ENCODE measurements at places on chromosomes 12 and 14. TPM values are rescaled to one million over a fixed set of nuclear protein-coding genes. Genes with fewer than 3 reads are reported as not detected.
A peak's percentile ranks its signal among the peaks of the same experiment; 100 is the strongest.

GRCh38 chr12:83168751-83169150, 482.0 kb downstream of the TMTC2 start:
- no peak for DNase-seq

DNA sequence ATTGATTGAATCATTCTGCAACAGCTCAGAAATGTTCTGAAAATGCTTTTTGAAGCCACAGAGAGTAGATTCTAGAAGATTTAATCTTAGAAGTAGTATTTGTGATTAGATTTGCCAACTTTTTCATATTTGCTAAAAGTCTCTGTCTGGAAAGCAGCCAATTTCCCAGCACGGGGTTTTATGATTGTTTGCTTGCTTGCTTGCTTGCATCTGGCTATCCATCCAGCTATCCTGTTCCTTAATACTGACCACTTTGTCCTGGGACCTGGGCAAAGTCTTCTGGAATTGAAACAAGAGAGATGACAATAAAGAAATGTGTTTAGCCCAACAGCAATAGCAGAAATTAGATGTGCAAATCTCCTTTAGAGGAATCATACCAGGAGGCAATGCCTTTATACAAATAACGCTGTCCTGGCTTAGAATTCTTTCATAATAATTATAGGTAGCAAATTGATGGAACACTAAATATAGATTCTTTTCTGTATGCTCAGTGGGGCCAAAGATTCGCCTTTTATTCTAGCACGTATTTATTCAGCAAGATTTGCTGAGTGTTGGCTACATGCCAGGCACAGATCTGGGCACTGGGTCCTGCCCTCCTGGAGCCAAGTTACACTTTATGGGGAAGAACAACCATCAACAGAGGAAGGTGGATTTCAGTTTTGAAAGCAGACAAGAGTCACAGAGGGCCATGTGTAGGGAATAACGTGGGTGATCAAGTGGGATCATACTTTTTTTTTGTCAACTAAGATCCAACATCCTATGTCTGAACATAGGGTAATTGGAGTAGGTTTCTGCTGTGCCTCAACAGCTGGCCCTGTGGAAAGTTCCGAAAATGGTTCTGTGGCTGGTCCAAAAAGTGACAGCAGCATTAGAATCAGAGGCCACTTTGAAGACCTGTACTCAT, 25.3 kb downstream of the MYBPC1 start:
- no peak for DNase-seq

DNA sequence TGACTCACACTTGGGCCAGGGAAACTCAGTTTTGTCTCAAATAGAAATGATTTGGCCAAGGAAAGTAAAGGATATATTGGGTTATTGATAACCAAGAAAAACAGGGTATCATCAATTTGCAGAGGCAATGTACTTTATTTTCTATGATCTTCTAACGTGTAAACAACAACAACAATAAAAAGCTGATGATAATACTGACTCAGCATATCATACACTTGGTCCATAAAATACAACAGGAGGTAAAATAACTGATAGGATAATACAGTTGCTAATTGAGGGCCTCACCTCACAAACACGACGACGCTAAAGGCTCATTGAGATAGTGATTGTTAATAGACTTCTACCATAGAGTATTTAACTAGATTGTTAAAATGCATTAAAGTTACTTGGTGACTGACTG, 774.0 kb upstream of the NOVA1 start:
- DNase-seq = no peak

GRCh38 chr14:86799244-86799647, 1193.7 kb downstream of the GALC start:
- no peak for DNase-seq

DNA sequence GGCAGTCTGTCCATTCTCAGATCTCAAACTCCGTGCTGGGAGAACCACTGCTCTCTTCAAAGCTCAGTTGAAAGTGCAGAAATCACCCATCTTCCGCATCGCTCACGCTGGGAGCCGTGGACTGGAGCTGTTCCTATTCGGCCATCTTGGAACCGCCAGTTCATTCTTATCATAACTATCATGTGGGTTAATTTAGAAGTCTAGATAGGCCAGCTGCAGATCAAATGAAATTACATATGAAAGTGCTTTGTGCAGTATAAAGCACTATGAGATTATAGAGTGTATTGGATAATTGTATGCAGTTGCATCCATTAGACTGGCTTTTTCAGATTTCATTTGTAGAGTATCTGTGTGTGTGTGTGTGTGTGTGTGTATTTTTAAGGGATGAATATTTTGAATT, 57.8 kb downstream of the PRORP start:
- no peak for DNase-seq

GRCh38 chr12:131487388-131488124, 223.3 kb upstream of the SFSWAP start:
- DNase-seq = no peak

GRCh38 chr12:62700091-62700880, 233.7 kb downstream of the MON2 start:
- DNase-seq = no peak

DNA sequence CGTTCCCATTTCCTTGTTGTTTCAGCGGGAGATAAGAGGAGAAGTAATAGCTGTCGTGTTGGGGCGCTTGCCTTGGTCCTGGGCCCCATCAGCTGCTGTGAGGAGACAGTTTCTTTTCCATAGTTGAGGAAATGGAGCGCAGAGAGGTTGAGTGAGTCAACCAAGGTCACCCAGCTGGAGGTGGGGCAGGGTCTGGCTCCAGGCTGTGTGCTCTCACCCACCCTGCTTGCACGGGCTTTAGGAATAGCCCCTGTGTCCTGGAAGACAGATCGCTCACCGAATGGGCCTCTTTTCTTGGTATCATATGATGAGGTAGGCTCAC, 165.7 kb upstream of the RTL1 start:
- no peak for DNase-seq

- DNase-seq = peak; percentile 39
Measured at GRCh38 chr12:65055859-65056258, 65.2 kb downstream of the WIF1 start.

DNA sequence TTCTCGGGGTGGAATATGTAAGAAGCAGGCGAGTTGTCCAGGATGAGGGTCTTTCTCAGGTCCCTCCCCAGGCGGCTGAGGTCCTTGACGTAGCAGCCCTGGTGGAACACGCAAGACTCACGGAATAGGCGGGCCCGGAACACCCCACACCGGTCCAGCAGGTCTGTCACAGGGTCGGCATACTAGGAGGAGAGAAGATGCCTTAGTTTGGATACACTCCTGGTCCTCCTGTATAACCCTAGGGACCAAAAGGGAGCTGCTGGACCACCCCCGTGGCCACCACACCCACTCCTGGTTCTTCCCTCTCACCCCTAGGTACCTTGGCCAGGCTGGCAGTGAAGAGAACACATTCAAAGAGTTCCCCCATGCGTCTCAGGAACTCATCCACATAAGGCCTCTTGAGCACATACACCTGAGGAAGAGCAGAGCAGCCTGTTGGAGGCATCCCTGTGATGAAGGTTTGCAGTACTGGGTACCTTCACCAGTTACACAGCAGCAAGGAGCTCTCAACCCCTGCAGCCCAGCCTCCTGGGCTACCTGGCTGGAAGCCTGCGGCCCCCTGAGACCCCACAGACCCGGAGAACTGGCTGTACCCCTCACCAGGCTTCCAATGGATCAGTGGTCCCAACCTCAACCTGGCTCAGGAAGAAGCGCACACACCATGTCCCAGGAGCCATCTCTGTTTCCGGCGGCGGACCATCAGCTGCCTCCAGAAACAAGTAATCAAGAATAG, 5.5 kb upstream of the AVIL start:
- no peak for DNase-seq

- no peak for DNase-seq
Measured at GRCh38 chr14:81193924-81194633, 26.7 kb downstream of the GTF2A1 start.

DNA sequence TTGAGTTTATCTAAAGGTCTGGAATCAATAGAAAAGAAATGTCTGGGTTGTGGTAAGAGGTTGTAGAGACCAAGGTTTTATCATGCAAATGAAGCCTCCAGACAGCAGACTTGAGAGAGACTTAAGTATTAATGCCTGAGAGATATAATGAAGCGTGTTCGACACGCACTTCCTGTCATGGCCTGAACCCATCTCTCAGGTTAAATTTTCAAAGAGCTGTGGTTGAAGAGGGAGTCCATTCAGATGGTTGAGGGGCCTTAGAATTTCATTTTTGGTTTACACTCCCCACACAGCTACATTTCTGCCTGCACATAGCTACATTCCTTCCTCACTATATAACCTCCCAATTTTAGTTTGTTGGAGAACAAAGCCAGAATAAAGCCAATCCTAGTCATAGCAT, 10.1 kb upstream of the CLEC12A start:
- no peak for DNase-seq

DNA sequence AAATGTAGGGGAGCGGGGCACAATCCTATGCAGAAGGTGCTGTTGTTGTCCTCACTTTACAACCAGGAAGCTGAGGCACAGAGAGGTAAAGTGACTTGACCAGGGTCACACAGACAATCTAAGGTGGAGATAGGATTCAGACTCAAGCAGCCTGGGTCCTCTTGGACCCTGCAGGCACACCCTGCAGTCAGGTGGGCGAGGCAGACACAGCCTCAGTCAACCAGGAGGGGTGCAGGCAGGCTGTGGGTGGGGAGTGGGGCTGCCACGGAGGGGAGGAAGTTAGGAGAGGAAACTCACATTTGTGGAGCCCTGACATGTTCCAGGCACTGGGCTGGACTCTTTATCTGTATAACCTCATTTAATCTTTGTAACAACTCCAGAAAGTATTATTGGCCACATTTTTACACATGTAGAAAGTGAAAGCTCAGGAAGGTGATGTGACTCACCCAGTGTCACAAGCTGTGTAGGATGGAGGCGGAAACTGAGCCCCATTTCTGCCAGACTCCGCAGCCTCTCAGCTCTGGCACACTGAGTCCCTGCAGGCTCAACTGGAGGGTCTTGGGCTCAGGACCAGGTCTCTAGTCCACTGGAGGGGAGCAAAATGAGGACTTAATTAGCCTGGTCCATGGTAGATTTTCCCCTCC, 24.9 kb upstream of the CHGA start:
- no peak for DNase-seq

DNA sequence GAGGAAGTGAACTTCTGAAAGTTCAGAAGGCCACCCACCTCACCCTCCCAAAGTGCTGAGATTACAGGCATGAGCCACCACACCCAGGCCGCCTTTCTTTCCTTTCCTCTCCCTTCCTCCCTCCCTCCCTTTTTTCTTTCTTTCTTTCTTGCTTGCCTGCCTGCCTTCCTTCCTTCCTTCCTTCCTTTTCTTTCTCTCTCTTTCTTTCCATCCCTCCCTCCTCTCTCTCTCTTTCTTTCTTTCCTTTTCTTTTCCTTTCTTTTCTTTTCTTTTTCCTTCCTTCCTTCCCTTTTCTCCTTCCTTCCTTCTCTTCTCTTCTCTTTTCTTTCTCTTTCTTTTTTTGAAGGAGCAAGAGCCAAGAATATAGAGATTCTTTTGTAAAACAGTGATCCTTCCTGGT, 208.3 kb upstream of the HMGA2 start:
- no peak for DNase-seq

DNA sequence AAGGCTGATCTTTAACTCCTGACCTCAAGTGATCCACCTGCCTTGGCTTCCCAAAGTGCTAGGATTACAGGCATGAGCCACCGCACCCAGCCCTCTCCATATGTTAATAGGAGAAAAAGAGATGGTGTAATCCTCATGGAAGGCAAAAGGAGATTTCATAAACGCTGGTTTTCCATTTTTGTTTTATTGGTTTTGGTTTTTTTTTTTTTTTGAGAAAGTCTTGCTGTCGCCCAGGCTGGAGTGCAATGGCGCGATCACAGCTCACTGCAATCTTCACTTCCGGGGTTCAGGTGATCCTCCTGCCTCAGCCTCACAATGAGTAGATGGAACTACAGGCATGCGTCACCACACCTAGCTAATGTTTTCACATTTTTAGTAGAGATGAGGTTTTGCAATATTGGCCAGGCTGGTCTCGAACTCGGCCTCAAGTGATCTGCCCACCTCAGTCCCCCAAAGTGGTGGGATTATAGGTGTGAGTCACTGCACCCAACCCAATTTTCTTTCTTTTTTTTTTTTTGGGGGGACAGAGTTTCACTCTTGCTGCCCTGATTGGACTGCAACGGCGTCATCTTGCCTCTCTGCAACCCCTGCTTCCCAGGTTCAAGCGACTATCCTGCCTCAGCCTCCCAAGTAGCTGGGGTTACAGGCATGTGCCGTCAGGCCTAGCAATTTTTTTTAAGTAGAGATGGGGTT, 8.1 kb downstream of the PTGES3 start:
- no peak for DNase-seq

- no peak for DNase-seq
Measured at GRCh38 chr12:112907415-112908157, 824 bp downstream of the OAS1 start.

- no peak for DNase-seq
Measured at GRCh38 chr14:76081642-76082041, 70.1 kb upstream of the GPATCH2L start.

DNA sequence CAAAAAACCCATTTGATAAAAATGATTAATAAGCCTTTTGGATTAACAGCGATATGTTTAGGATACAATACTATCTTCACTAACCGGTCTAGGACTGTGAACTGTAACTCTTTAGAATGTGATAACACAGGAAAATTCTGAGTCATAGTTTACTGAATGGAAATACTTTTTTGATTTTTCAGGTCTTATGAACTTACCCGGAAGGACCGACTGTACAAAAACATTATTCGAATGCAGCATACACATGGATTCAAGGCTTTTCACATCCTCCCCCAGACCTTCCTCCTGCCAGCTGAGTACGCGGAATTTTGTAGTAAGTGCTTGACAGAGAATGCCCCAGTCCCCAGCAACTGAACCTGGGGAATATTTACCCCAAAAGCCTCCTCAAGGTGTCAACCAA, 29.0 kb downstream of the TTLL5 start:
- DNase-seq = no peak

DNA sequence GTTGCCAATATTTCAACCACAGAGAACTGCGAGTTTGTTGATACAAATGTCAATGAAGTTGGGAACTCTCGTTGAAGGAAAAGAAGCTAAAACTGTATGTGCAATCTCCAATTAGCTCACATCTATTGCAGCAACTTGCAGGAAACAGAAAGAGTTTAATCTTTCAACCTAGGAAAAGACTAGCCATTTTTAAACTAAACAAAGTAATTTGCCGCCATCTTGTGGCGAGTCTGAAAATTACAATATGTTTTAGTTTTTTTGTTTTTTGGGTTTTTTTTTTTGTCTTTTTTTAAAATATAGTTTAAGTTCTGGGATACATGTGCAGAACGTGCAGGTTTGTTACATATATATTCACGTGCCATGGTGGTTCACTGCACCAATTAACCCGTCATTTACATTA, 131.2 kb upstream of the FOXG1 start:
- no peak for DNase-seq

- no peak for DNase-seq
Measured at GRCh38 chr12:8493084-8493483, 20.2 kb upstream of the CLEC4D start.

The SIX6 gene
- 0.08 TPM for polyA plus RNA-seq

The ADAMTS20 gene
- 2.1 TPM for polyA plus RNA-seq

The PTHLH gene
- 0.32 TPM for polyA plus RNA-seq

The NEDD8 gene
- 196 TPM for polyA plus RNA-seq

The POMT2 gene
- 34.1 TPM for polyA plus RNA-seq

The KRT80 gene
- 0.05 TPM for polyA plus RNA-seq

The NRIP2 gene
- polyA plus RNA-seq = 0.03 TPM

The PRKD1 gene
- 3.6 TPM for polyA plus RNA-seq

The FOXG1 gene
- 0.08 TPM for polyA plus RNA-seq

The RERG gene
- 0.12 TPM for polyA plus RNA-seq

The ZNF219 gene
- polyA plus RNA-seq = 310 TPM

The BCL2L14 gene
- 0.39 TPM for polyA plus RNA-seq

The RBM25 gene
- polyA plus RNA-seq = 25.6 TPM

The HPD gene
- 0.28 TPM for polyA plus RNA-seq

The KRT73 gene
- not detected for polyA plus RNA-seq
